SW 1271 (cell line): ENCODE measurements at places on chromosomes 1 and 21.

GRCh38 chr1:58909914-58910681 lies 126.3 kb upstream of the JUN start:
- no peak for DNase-seq

- DNase-seq = no peak
Observed at GRCh38 chr1:221223281-221223680, 344.0 kb downstream of the HLX start.

DNA sequence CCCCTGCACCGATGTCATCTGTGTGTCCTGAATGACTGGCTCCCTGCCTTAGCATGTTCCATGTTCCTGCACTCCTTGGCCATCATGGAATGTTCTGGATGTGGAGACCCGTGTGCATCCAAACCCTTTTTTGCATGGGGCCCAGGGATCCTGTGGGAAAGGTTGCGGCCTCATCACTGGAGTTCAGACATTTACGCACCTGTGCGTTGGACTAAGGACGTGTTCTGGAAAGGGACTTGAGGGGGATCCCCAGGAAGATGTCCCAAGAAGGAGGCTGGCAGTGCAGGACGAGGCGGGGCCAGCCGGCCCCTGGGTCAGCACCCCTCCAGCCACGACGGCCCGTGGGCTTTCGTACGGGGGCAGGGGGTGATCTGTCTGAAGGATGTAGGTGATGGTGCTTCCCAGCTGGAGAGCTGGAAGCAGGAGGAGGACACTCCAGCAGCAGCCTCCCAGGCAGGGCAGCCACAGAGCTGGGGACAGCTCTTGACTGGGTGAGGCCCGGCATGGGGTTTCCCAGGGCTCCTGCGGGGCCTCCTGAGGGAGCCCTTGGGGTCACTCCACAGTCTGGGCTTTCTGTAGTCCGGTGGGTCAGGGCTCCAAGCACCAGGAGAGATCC lies 67.2 kb downstream of the SCCPDH start:
- DNase-seq = no peak

DNA sequence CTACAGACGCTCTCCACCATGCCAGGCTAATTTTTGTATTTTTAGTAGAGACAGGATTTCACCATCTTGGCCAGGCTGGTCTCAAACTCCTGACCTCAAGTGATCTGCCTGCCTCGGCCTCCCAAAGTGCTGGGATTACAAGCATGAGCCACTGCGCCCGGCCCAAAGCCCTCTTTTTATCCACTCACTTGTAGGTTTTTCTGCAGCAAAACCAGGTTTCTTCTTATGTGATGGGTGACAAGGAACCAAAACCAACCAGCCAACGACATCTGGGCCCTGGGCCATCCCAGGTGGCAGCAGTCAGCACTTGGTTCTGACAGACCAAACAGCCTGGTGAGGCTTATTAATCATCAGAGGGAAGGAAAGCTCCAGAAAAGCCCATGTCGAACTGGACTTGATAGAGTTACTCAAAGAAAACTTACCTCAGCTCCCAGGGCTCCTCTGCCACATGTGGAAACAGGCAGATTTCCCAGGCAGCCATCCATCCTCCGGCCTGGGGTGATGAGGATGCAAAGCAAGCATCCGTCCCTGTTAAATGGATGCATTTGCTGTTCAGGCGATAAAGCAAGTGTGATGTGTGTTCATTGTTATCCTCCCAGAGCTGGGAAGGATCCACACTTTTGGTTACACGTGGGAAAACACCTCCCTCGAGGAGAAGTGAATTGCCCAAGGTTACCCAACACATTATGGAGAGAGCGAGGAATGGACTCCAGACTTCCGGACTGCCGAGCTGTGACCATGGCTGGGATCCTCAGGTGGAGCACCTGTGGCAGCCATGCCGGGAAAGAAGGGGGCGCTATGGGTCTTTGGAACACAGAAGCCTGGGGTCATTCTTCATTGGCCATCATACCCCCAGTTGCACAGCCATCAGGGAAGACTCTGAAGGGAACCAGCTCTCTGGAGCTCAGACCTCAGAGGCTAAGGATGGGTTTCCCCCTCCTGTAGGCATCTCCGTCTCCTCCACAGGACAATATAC lies 118.8 kb downstream of the HUNK start:
- no peak for DNase-seq

GRCh38 chr21:42309753-42310213 lies 5.4 kb downstream of the TFF3 start:
- no peak for DNase-seq

DNA sequence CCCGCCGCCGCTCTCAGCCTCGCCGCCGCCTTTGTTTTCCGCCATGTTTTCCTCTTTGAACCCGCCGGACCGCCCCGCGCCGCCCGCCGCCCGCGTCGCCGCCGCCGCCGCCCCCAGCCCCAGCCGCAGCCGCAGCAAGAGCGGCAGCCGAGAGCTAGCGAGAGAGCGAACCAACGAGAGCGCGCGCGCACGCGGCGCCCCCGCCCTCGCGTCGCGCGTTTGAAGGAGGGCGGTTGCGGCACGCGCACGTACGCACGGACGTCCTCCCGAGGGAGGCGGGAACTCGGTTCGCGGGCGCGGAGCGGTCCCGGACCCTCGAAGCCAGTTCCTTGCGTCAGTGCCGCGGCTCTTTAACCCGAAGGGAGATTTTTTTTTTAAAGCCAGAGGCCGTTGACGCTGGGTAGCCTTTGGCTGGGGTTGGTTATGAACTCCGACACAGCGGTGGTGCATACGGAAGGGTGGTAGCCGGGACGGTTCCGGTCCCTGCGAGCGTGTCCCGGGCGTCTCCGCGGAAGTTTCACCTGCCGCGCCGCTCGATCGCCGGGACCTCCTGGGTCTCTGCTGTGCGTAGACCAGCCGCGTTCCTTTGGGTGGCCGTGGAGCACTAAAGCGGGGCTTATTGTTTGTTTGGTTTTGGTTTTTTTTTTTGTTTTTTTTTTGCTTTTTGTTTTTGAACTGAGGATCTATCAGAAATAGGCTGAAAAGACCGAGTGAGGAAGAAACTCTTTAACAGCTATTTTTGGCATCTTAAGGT lies at the start of gene TRIM33:
Gene TRIM33, minus strand, starts transcription at position 172 of the 754 bp plus-strand sequence. Its CDS starts 127 bp downstream, at position 45.
- peak; percentile 75 for DNase-seq

- DNase-seq = no peak
Observed at GRCh38 chr1:37478451-37478881, 4.1 kb downstream of the ZC3H12A start.

DNA sequence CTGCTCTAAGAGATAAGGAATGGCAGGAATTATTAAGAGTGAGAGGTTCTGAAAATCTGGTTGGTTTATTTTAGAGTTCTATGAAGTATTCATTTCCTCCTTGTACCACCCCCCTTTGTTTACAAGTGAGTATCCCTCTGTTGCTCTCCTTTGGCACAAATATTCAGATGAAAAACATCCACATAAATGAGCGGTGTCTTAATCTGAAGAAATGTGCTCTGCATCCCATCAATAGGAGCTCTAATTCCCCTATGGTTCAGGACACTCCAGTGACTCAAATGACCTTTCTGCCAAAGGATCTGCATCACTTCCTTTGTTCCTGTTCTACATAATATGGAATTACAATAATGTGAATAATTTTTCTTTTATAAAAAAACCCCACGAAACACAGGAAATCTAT lies 16.6 kb downstream of the DDAH1 start:
- DNase-seq = no peak

GRCh38 chr1:243394066-243394465 lies 138.2 kb downstream of the SDCCAG8 start:
- DNase-seq = no peak

- no peak for DNase-seq
Observed at GRCh38 chr1:46102769-46103476, 29.5 kb downstream of the PIK3R3 start.

DNA sequence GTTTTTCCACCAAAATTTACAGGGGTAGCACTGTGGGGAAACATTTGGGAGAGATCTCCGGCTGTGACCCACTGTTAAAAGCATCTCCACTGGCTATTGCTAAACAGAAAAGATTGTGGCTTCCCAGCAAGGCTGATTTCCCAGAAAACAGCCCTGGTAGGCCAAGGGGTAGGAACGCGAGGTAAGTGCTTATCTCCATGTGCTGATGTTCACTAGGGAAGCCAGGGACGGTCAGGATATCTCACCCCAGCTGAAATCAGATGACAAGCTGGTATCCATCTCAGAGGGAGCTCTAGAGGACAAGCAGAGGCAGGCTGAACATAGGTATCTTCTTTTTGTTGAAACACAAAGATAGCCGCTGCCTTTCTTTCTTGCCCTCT lies 63.6 kb downstream of the MIS18A start:
- DNase-seq = no peak

GRCh38 chr1:248823517-248824001 lies 2.2 kb downstream of the SH3BP5L start:
- peak; percentile 73 for DNase-seq

DNA sequence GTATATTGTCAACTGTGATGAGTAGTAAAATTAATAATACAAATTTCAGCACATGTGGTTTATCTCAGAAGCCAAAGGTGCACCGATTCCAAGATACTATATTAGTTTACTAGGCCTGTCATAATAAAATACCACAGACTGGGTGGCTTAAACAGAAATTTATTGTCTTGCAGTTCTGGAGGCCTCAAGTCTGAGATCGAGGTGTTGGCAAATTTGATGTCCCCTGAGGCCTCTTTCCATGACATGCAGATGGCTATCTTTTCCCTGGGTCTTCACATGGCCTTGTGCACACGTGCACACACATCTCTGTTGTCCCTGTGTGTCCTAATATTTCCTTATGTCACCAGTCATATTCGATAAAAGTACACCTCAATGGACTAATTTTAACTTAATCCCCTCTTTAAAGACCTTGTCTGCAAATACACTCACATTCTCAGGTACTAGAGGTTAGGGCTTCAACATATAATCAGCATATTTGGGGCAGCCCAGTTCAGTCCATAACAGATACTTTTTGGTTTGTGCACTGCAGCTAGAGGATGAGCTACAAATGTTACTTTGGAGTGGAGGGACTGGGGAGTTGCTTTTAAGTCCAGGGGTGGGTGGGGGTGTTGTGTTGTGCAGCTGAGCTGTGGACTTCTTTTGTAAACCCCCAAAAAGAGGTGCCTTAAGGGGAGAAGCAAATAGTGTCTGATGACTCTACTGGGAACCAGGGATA lies 21.4 kb downstream of the TSNAX start:
- DNase-seq = no peak

- peak; percentile 77 for DNase-seq
Observed at GRCh38 chr21:43728467-43729390, 9.8 kb downstream of the PDXK start.

DNA sequence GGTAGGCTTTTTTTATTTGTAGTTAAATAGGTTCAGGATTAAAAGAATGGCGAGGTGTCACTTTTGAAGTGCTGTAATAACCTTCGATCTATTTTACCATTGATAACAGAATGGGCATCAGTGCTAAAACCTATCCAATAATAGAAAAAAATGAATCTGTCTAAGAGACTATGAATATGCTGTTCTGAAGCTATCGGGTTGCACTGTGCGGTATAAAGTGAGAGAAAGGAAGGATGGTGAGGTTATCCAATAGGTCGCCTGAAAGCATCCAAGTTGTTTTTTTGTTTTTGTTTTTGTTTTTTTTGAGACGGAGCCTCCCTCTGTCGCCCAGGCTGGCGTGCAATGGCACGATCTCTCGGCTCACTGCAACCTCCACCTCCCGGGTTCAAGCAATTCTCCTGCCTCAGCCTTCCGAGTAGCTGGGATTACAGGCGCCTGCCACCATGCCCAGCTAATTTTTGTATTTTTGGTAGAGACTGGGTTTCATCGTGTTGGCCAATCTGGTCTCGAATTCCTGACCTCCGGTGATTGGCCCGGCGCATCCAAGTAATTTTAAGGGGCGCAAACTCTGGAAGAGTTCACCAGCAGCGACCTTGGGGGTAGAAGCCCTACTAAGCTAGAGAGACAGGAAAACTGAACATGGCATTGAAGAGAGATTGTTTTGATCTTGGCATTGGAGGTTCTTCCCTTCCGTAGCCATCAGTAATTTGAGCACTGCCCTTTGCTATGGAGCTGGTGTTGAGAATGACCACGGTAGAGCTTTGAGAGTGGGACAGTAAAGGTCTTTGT lies 8.7 kb upstream of the MDM4 start:
- DNase-seq = peak; percentile 33

- DNase-seq = no peak
Observed at GRCh38 chr1:11649237-11649623, 5.0 kb downstream of the FBXO2 start.

DNA sequence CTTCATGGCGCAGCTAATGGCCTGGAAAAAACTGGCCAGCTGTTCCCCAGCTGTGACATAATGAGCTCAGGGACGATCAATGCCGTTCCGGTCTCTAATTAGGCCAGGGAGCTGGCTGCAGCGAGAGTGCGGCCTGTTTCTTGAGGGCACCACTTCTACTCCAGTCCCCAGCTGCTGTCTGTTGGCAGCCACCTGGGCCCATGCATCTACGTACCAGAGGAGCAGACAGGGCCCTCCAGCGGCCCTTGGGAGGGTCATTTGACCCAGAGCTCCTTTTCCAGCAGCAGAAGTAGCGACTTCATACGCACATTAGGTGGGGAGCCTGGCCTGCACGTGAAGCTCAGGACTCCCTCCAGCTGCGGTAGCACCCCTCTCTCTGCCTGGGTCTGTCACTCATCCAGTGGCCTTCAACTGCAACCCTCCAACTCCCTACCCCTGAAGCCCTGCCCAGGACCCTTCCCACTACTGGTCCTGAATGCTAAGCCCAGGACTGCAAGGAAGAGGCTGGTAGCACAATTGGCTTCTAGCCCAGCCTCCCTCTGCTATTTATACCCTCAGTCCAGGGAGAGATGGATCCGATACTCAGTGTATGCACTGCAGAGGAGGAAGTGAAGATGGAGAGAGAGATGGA lies 9.1 kb upstream of the GPR61 start:
- DNase-seq = no peak

DNA sequence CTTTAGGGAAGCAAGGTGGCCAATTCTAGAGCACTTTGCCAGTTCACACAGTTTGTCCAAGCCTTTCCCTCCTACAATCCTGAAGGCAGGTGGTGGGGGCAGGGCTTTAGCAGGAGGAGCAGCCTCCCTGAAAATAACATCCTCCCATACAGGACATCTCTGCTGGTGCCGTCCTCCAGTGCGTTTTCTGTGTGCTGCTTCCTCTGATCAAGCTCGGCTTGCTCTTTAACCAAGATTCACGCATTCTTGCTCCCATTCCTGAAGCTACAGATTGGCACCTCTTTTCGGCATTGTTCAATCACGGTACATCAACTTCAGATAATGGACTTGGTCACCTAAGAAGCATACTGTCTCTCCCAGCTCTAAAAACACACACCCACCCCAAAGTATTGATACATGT lies 7.5 kb upstream of the DPT start:
- no peak for DNase-seq

DNA sequence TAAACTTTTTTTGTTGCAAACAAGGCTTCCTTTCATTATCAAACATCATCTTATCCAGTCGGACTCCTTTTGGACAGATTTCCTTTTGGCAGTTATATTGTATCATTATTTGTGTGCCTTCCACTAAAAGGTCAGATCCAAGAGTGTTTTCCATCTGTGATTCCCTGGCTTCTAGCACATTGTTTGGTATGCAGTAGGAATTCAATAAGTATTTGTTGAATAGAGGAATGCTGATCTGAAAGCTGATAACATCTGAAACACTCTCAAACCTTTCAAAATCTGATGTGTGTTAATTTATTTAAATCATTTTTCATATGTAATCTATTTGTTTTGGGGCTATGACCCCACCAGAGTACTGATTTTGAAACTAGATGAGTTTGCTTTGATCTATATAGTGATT lies 39.0 kb downstream of the NDC1 start:
- no peak for DNase-seq
